Central memory CD8-positive, alpha-beta T cell (primary cell): ENCODE measurements at places on chromosomes 3 and 15.

DNA sequence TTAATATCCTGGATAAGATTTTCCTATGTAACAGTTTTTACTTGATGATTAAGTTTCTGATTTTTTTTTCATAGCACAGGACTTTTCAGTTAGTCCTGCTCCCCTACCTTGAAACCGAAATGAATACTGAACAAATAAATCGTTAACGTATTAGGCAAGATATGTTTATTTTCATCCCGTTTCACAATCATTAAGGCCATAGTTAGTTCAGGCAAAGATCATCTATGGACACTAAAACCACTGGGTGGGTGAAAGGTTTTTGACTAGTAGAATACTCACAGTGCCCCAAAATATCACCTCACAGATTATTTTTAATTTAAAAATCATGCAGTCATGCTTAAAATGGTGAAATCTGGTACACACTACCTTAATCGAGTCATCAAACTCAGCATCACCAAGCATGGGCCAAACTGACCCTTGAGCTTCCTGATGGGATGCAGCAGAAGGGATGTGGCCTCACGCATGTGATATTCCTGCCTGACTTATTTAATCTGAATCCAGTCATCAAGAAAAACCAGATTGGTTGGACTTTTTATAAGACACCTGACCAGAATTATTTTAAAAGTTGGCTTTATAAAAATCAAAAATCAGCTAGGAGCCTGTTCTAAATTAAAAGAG lies 365.0 kb downstream of the LPP start:
- DNase-seq: no peak

DNA sequence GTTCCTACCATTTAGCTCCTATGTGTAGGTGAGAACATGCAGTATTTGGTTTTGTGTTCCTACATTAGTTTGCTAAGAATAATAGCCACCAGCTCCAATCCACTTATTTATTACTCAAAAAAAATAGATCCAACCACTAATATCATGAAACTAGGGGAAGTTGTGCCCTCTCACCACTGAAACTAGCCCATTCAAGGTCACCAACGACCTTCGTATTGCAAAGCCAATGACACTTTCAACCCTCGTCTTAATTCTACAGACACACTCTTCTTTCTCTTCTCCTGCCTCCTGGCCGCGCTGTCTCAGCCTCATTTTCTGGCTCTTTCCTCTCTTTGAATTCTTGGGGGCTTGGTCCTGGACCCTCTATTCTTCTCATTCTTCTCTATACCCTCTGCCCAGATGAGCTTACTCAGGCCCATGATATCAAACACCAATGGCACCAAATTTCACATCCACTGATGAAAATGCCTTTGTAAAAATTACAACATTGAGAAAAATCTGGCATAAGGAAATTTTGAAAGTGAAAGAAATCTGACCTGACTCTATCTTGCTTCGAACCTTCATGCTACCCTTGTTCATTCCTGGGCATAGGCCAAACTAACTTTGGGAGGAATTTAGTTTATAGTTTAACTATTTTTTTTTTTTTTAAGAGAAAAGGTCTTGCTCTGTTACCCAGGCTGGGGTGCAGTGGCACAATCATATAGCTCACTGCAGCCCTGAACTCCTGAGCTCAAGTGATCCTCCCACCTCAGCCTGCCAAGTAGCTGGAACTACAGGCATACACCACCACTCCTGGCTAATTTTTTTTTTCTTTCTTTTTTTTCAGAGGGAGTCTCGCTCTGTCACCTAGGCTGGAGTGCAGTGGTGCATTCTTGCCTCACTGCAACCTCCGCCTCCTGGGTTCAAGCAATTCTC lies 25.4 kb upstream of the LIMD1 start:
- no peak for DNase-seq

DNA sequence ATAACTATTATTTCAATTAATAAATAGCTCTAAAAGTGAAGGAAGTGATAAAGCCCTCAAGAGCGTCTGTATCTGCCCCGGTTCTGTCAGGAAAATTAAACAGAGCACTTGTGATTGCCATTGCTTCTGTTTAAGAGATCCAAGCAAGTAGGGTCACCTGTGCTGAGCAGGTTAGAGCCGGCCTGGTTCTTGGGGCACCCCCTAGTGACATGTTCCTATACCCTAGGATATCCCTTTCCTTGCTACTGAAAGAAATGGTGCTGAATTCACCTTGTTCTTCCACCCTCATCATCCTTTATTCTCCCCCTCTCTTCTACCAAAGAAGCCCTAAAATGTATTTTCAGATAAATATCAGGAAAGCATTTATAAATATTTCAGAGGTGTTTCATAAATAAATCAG lies 323.5 kb downstream of the RORA start:
- no peak for DNase-seq

GRCh38 chr3:13896473-13897154 lies 16.7 kb upstream of the WNT7A start:
- DNase-seq: no peak

- no peak for DNase-seq
Observed at GRCh38 chr3:2096216-2096615, 2.5 kb upstream of the CNTN4 start.

- no peak for DNase-seq
Observed at GRCh38 chr15:94107652-94108051, 123.7 kb upstream of the MCTP2 start.

DNA sequence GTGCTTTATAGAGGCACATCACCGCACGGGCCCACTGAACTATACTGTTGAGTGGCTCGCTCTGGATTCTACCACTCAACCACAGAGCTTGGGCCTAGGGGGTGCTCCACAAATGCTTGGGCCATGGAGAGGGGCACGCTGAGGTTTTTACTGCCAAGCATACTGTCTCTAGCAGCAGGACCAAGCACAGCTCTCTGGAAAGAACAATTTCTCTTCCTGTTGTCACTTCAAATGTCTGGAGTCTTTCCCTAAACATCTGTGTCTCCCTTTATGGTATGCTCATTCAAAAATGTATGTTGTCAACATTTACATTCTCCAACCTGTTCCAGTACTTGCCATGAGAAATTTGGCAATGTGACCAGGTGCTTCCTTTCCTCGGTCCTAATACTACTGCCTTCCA lies 114.7 kb upstream of the TPM1 start:
- DNase-seq: no peak

DNA sequence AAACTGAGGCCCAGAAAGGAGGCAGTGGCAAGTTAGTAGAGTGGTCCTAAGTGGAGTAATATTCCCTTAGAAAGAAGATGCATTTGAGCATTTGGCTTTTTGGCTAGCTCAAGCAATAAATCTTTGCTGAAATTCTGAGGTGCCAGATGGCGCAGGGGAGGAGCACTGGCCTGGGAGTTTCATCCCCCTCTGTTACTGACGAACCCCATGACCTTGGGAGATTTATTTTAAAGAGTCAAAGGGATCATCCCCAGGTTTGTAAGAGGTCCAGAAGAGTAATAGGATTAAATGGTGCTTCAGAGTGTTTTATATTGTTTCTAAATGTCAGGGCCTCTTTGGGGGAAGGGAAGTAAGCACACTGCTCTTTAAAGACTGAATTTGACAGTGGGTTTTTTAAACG lies 85.1 kb upstream of the PIAS1 start:
- DNase-seq: no peak

DNA sequence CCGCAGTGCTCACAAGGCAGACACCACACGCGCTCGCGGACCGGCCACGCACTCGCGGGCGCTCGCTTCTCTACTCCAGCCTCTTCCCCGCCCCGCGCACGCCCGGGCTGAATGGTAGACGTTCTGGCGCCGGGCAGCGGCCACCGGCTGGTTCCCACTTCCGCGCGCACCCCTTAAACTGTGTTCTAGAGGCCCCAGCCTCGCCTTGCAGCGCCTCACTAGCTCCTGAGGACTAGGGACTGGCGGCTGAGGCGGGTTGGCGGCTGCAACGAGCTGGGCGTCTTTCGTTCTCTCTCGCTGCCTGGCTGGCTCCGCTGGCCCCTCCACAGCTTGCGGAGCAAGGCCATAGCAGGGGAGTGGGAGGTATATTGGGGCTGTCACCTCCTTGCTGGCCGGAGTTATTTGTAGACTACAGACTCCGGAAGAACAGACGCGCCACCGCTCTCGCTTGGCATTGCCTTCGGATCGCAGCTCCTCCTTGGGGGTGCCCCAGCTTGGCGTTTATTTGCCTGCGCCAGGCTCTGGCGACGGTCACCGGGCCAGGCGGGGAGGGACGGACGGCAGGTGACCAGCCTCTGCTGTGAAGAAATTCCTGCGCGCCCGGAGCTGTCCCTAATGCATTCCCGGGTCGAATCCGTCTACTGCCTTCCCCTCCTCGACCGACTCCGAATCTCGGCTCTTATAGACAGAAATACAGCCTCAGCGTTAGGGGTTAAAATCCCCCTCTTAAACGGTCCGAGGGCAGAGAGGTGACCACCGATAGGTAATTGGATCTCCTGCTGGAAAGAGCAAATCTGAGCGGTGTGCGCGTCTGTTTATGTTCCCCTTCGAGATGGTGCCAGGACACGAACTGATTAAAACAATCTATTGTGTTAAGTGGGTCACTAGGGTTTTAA lies 1.3 kb downstream of the GREM1 start:
- DNase-seq: no peak

- DNase-seq: no peak
Observed at GRCh38 chr15:75452865-75453702, 1.6 kb upstream of the SIN3A start.

DNA sequence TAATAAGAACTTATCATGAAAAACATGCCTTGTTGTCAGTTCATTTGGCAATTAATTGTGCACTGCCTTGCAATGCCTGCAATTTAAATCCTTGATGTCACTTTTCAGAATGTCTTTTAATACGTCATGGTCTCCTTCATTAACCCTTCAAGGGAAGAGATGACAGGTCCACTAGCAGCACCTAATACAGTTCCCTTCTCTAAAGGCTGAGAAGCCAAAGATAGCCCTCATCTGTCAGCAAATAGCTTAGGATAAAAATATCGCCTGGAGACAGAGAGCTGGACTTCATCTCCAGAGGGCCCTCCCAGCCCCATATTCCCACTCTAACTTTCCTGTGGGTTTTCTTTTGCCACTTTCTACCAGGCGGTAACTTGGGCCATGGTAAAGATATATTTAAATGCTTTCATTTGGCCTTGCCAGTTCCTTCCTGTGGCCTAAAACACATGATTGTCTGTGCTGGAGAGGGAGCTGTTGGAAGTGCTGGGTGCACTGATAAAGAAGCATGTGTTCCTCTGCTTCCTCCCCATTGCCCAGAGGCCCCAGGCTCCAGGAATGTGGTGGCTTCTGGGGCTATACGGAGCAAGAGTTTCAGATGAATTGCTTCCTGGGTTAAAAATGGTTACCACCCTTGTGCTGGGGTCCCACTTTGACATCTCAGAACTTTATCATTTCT lies 76.3 kb upstream of the UMPS start:
- no peak for DNase-seq

GRCh38 chr3:113211330-113212149 lies at the start of gene BOC:
Gene BOC, plus strand, starts transcription at chr3:113211557. Its CDS starts 38,246 bp downstream, at chr3:113249803.
- DNase-seq: no peak

- no peak for DNase-seq
Observed at GRCh38 chr3:66271231-66271630, 50.4 kb downstream of the SLC25A26 start.

GRCh38 chr3:116005404-116005803 lies 382.1 kb downstream of the GAP43 start:
- DNase-seq: no peak

GRCh38 chr3:5186858-5187155 lies 700 bp upstream of the EDEM1 start:
- no peak for DNase-seq

DNA sequence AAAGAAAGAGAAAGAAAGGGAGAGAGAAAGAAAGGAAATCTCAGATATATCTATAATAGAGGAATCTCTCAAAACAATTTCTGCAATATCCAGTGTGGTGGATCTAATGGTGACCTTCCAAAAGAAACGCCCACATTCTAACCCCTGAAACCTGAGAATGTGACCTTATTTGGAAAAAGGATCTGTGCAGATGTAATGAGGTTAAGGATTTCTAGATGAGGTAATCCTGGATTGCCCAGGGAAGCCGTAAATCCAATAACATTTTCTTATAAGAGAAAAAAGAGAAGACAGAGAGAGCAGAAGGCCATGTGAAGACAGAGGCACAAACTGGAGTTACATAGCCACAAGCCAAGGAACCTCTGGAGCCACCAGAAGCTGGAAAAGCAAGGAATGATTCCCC lies 307.6 kb downstream of the ZBTB20 start:
- DNase-seq: no peak

- no peak for DNase-seq
Observed at GRCh38 chr3:43347774-43348173, 61.4 kb downstream of the SNRK start.

DNA sequence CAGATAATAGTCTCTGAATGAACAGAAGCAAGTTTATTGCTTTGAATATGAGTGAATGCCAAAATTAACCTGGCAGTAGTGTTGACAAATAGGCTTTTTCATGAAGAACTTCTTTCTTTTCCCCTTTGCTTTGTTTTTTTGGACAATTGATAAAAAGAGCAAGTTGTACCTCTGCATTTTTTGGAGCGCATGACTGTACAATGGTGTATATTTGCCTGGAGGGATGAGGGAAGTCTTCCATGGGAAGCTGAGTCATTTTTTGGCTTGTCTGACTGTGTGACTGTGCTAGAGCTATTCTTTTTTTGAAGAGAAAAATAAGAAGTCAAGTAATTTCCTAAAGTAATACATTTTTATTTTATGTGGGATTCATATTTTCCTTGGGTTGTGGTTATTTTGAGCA lies 186.9 kb downstream of the KLHL25 start:
- no peak for DNase-seq
